ENCODE measurements at places on chromosomes 11 and 22.

DNA sequence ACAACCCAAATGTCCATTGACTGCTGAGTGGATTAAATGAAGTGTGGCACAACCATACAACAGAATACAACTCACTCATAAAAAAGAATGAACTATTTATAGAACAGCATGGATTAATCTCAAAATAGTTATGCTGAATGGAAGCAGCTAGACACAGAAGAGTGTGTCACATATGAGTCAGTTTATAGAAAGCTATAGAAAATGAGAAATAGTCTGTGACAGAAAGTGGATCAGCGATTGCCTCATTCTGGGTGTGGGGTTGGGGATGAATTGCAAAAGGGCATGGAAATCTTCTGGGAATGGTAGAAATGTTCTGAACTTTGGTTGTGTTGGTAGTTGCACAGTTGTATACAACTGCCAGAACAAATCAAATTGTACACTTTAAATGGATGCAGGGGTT, 37.4 kb downstream of the PRR5L start:
- DNase-seq, result no peak

GRCh38 chr22:35376728-35377472, 4.0 kb upstream of the HMOX1 start:
- peak; percentile 87 for DNase-seq

GRCh38 chr11:134498326-134499139, 86.5 kb upstream of the B3GAT1 start:
- no peak for DNase-seq

- DNase-seq, result no peak
Observed at GRCh38 chr22:23375031-23375827, 194.9 kb downstream of the BCR start.

- DNase-seq, result peak; percentile 52
Observed at GRCh38 chr22:22450343-22450839, 58.2 kb downstream of the ZNF280B start.

- DNase-seq, result no peak
Observed at GRCh38 chr22:30887453-30887852, 81.1 kb downstream of the MORC2 start.

DNA sequence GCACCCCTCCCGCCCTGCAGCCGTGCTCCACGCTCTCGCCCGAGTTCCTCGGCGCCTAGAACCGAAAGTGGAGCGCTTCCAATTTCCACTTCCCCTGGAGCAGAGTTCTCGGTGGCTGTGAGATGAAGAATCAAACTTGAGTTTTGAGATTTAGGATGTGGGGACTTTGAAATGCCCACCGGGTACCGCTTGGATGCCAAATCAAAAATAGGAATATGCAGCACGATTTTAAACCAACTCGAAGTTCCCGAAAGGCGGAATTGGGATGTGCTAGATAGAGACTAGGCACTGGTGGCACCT, 569 bp downstream of the POLA2 start:
- no peak for DNase-seq

GRCh38 chr11:19458721-19459120, 218.0 kb upstream of the E2F8 start:
- no peak for DNase-seq

- DNase-seq, result no peak
Observed at GRCh38 chr11:124915541-124916369, 3.3 kb upstream of the HEPN1 start.

All from Kasumi-1 (cell line).